GM12892 (cell line): ENCODE measurements at places on chromosomes 4 and X.

- DNase-seq, result no peak
Measured at GRCh38 chrX:65600106-65600505, 65.5 kb upstream of the LAS1L start.

GRCh38 chr4:145609481-145610427, 9.4 kb upstream of the MMAA start:
- no peak for DNase-seq

GRCh38 chrX:54994668-54995351, 822 bp upstream of the PFKFB1 start:
- DNase-seq, result no peak

- DNase-seq, result no peak
Measured at GRCh38 chr4:75637176-75637575, 6.8 kb upstream of the CDKL2 start.

- no peak for DNase-seq
Measured at GRCh38 chr4:170420255-170420693, 330.5 kb upstream of the AADAT start.

DNA sequence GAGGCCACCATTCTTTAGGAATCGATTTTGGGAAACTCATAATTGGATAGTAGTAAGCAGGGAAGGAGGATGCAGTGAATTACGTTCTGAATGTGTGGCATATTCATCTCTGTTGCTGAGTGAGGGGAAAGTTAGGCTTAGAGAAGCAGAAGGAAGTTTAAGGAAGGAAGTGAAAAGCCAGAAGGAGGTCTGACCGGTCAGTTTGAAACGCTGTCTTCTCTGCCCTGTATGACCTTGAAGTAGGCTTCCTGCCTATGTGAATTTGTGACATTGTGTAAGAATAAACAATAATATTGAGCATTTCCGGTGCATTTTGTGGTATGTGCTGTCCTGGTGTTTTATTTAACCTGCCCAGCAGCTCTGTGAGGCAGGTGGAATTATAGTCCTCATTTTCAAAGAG, 67.3 kb downstream of the PDLIM5 start:
- DNase-seq, result no peak

DNA sequence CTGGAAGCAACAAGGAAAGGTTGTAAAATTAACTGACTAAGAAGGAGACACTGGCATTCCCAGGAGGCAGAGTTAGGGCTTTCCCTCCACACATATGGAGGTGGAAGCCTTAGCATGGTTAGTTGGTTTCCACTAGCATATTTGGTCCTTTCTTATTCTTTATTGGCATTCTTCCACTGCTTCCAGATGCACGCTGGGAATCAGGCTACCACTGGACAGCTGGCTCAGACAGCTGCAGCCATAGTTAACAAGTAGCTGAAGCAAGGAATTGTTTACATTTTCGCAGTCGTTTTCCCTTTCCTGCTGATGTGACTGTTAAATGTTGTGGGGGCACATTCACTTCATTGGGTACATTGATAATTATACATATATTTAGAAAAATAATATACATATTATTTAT, 169.2 kb downstream of the GRIA2 start:
- DNase-seq, result no peak
